ENCODE measurements at places on chromosomes 4 and X.

GRCh38 chrX:134706138-134706537 is 47.9 kb upstream of the PLAC1 start:
- no peak overlapping the region for H3K4me3 ChIP-seq
- no peaks in the 10 kb centered on the region for H3K36me3 ChIP-seq
- DNase-seq = no peak

DNA sequence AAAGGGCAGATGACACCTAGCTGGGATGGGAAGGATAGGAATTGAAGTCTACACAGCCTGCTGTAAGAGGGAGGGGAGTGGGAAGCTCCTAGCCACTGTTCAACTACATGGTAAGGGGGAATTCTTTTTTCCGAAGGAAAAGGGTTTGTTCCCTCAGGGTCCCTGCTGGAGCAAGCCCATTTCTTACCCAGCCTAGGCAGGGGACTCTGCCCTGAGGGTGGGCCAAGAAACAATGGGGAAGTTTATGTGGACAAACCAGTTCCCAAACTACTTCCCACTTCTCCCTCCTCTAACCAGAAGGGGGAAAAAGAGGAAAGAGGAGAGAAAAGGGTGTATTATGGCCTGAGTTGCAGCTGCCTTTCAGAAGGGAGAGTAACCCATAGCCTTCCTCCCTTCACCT is 13.5 kb upstream of the VSIG4 start:
- no peaks in the 10 kb centered on the region for H3K36me3 ChIP-seq
- H3K27me3 ChIP-seq = no peaks in the 10 kb centered on the region
- DNase-seq = no peak
- H3K27ac ChIP-seq = no peak overlapping the region

DNA sequence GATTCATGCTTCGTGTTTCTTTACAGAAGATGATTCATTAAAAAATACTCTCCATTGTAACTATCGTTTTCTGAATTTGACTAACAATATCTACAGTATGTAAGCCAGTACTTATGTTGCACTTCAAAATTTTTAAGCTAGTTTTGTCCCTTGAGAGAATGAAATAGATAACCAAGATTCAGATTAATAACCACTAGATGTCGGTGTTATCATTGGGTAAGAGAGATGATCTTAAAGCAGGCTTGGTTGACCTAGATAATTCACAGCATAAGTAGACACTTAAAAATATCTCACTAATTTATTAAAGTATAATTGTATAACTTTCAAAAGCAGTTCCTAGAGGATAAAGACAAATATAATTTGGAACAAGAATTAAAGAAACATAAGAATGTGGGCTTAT is 430.9 kb downstream of the C4orf33 start:
- no peak overlapping the region for H3K27ac ChIP-seq
- H3K4me3 ChIP-seq = no peak overlapping the region
- DNase-seq = no peak
- no peaks in the 10 kb centered on the region for H3K27me3 ChIP-seq
- H3K4me1 ChIP-seq = no peaks in the 10 kb centered on the region

- H3K27me3 ChIP-seq = no peaks in the 10 kb centered on the region
- H3K36me3 ChIP-seq = no peaks in the 10 kb centered on the region
- H3K4me3 ChIP-seq = no peak overlapping the region
- no peak overlapping the region for H3K27ac ChIP-seq
These were observed 450.0 kb upstream of the RASGEF1B start for GRCh38 chr4:81921751-81922159.

- no peak overlapping the region for H3K27ac ChIP-seq
- H3K4me1 ChIP-seq = peaks cover 19% of the 10 kb centered on the region
- no peaks in the 10 kb centered on the region for H3K36me3 ChIP-seq
- DNase-seq = peak; percentile 46
These were observed 28.3 kb downstream of the AREG start for GRCh38 chr4:74473155-74473811.
